Substantia nigra (tissue), 51 donors: ENCODE measurements at places on chromosomes 4 and X.

GRCh38 chrX:31240982-31241381 is 169.1 kb upstream of the FTHL17 start:
- DNase-seq = no peak

DNA sequence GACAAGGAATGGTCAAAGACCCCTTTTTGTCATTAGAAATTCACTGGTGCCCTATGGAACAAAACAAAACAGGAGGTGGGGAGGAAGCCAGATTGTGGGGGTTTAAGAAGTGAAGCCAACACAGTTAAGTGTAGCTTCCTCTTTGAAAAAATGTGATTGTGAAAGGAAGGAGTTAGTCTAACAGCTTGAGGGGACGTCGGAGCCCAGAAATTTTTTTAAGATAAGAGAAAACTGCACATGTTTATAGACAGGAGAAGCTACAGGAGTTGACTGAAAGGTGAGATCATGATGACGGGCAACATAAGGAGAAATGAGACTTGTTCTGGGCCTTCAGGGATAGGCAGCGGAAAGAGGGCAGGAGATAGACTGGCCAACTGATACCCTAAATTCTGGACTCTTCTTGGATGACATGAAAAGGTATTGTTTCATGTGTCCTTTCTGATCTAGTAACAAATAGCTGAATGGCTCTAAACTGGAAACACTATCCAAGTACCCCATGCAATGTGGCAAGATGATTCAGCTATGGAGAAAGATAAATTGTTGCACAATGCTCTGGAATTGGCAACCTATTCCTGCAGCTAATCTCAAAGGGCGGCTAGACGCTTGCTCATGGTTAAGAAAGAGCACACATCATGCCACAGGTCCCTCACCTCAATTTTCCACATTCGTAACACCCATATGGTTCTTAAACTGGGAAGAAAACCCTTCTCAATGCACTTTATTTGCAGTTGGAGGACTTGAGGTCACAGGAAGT is 3.7 kb upstream of the HDAC8 start:
- DNase-seq = no peak

- no peak for DNase-seq
Observed at GRCh38 chr4:180696460-180697092, 1546.6 kb upstream of the TENM3 start.

GRCh38 chr4:165055601-165056000 is 1.9 kb downstream of the TRIM75 start:
- no peak for DNase-seq

DNA sequence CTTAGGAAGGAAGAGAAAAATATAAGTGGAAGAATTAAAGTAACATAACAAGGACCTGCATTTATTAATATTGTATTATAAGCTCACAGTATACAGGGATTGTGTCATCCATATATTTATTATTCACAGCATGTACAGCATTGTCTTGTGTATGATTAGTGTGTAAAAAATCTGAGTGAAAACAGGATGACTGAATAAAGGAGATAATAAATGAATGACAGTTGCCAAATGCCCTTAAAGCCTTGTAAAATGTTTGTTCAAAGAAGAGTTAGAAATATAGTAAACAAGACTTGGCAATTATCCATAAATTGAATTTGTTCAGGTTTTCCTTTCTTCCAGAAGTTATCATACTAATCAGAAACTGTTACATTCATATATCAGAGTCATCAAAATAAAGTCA is 172.7 kb downstream of the BTC start:
- DNase-seq = no peak

- DNase-seq = no peak
Observed at GRCh38 chr4:169620880-169621248, 486 bp downstream of the CLCN3 start.

- DNase-seq = no peak
Observed at GRCh38 chr4:151227731-151228130, 49.2 kb upstream of the PRSS48 start.

GRCh38 chr4:156800463-156800862 is 171.1 kb downstream of the PDGFC start:
- DNase-seq = no peak

DNA sequence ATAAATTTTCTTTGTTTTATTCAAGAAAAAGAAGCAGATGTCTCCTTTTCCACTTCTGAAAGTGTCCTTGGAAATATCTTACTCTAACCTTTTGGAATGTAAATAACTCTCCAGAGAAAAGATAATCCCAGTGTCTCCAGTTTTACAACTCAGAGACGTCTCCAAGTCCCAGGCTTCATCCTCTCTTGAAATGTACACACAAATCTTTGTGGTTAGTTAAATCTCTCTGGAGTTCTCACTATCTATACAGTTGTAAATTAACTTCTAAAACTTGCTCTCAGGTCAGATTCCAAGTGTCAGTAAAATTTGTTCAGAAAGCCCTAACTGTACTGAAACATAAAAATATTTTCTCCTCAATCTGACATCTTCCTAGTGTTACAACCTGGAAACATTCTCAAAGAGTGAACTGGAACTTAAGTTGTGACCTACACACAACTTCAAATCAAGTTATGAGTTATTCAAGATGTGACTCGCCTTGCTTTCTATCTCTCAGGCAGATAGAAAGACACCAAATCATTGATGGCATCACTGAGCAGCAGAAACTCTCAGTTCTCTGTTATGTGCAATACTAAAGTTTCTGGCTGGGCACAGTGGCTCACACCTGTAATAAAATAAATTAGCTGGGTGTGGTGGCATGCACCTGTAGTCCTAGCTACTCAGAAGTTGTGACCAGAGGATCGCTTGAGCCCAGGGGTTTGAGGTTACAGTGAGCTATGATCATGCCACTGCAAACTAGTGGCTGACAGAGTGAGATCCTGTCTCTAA is 284.2 kb downstream of the RCHY1 start:
- DNase-seq = no peak

DNA sequence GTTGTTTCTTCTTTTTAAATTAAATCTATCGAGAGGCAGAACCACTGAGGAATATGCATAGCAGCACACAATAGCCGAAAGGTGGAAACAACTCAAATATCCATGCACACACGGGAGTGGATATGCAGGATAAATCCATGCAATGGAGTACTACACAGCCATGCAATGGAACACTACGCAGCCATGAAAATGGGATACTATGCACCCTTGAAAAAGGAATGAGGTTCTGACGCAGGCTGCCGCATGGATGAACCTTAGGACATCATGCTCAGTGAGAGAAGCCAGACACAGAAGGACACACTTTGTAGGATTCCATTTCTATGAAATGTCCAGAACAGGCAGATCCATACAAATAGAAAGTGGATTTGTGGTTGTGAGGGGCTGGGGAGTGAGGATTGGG is 18.4 kb upstream of the P2RY8 start:
- no peak for DNase-seq

GRCh38 chr4:77501240-77501639 is 104.4 kb upstream of the CXCL13 start:
- no peak for DNase-seq

DNA sequence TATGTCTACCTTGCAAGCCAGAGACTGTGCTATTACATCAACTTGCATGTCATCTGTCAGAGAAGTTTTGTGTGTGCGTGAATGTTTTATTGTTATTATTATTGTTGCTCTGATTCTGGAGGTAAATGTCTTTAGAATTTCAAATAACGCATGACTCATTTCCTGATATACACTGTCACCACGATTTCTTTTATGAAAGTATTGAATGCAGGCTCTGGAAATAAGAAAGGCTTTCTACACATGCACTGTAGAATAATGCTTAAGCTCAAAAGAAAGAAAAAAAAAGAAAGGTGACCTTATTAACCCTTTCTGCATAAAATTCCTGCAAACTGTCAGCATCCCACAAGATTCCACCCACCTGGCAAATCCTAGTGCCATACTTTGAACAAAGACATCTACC is 632.9 kb downstream of the ZNF674 start:
- no peak for DNase-seq

DNA sequence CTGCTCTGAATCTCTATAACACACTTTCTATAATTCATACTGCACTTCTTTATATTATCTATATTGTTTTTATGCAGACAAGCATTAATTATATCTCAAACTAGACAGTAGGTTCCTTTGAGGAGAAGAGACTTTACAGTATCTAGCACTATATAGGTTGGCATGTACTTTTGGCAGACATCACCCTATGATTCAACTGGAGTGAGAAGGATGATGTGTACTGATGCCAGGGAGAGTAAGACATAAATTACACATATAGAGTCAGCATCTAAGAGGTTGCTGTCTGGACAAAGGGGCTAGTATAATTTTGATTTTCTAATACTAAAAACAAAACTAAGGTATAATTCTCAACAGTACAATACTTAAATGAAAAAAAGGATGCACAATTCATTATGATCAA is 5.1 kb upstream of the RBM41 start:
- DNase-seq = no peak

- DNase-seq = no peak
Observed at GRCh38 chr4:146640465-146641061, 1.9 kb downstream of the POU4F2 start.

DNA sequence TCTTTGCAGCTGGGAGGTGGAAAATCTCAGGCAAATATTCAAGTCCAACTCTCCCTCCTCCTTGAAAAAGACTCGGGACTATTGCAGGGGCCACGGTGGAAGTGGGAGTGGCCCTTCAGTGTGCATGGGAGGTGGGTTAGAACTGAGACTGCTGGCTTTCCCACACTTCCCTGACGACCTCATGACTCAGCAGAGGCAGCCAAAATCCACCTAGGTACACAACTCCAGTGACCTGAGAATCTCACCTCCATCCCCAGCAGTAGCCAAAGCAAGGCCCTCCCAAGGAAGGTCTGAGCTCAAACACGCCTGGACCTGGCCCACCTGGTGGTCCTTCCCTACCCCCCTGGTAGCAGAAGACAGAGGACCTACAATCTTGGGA is 6.2 kb upstream of the UGT2B17 start:
- no peak for DNase-seq

DNA sequence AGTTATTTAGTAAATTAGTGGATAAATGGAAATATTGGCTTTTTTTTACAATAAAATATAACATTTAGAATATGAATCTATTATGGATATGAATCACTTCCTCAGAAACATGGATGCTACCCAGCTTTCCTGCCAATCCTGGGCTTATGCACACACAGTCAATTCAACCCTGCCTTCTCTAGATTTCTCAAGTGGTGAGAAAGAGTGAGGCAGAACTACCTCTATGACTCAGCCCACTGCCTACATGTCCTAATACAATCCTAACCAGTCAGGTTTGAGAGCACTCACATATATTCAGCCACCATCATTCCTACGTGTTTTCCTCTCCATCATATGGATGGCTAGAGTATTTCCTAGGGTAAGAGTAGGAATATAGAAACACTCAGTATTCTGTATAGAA is 91.1 kb upstream of the ANKRD50 start:
- DNase-seq = no peak

GRCh38 chr4:152534541-152535359 is 1.1 kb downstream of the FBXW7 start:
- DNase-seq = no peak

- no peak for DNase-seq
Observed at GRCh38 chr4:104966349-104967033, 180.2 kb upstream of the TET2 start.

- DNase-seq = no peak
Observed at GRCh38 chrX:115023139-115023538, 5.7 kb upstream of the IL13RA2 start.

DNA sequence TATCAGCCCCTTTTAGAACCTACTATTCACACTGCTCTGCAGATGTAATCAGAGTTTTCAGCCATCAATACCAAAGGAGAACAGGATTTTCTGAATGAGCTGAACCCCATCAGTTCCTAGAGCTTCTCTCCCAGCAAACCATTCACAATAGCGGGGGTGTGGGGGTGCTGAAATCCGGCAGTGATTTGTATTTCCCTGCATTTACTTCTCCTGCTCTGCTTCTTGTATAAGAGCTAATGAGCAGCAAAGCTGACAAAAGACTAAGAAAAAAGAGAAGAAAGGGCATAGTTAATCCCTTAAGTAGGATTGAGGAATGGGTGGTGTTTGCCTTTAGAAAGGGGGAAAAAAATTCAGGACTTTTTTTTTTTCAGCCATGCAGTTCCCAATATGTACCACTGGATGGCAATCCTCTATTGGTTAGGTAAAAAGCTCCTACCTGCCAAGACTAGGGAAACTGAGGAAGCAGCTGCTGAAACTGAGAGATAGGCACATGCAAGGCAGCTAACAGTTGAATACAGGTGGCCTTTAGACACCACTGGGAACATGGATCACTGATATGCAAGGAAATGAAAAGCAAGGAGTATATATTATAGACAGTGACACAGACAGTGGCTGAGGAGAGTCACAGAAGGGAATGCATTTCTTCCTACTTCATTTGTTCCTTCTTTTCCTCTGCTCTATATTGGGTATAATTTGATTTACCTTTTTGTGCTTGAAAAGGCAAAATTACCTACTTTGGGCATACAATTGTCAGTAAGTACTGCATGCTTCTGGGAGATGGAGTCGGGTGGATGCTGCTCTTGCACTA is 217.9 kb downstream of the HS6ST2 start:
- DNase-seq = no peak

DNA sequence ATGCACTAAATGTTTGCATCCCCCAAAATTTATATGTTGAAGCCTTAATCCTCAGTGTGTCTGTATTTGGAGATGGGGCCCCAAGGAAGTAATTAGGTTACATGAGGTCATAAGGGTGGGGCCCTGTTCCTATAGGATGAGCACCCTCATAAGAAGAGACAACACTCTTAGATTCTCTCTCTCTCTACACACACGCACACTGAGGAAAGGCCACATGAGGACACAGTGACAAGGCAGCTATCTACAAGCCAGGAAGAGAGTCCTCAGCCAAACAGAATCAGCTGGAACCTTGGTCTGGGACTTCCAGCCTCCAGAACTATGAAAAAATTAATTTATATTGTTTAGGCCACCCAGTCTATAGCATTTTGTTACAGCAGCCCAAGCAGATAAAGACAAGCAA is 69.3 kb upstream of the NOCT start:
- no peak for DNase-seq

GRCh38 chr4:88054901-88055300 is 47.5 kb downstream of the PKD2 start:
- DNase-seq = no peak

DNA sequence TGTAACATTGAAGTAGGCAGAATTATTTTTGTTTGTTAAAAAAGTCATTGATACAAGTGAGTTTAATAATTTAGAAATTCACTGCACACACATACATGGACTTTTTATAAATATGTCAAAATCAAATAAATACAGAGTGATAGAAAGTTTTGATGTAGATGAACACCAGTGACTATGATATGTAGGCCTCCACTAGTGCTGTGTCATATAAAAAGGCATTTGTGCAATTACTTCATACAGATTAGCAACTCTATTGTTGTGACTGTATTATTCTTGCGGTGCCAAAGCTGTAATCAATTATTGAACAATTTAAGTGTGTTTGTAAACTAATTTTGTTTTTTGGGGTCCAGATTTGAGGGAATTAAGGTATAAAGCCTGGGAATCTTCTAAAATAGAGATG is 366.2 kb upstream of the PITX2 start:
- DNase-seq = no peak
